Liver (tissue), 10 donors: ENCODE measurements at places on chromosomes 7 and 10. TPM values are rescaled to one million over a fixed set of nuclear protein-coding genes. Genes with fewer than 3 reads are reported as not detected.
A peak's percentile ranks its signal among the peaks of the same experiment; 100 is the strongest.

- DNase-seq = no peak
These were observed 8.6 kb downstream of the PSAP start for GRCh38 chr10:71842422-71842821.

GRCh38 chr10:8045726-8046494, 8.6 kb upstream of the GATA3 start:
- no peak for DNase-seq

DNA sequence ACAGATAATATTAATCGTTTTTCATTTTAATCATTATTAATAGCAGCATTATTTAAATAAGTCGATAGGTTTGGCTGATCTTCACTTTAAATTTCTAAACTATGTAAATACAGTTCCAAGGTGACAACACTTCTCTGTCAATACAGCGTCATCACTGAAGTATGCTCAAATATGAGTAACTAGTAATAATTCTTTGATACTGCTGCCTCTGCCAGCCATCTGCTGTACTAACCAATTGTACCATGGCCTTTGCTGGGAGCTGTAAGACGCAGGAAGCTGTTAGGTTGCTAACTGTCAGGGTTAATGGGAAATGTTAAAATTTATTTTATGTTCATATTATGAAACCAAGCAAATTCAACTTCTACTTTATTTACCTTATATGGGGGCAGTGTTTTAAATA, 1650.5 kb upstream of the LRRTM3 start:
- DNase-seq = no peak

GRCh38 chr10:78777466-78777865, 291.3 kb upstream of the ZMIZ1 start:
- DNase-seq = no peak

DNA sequence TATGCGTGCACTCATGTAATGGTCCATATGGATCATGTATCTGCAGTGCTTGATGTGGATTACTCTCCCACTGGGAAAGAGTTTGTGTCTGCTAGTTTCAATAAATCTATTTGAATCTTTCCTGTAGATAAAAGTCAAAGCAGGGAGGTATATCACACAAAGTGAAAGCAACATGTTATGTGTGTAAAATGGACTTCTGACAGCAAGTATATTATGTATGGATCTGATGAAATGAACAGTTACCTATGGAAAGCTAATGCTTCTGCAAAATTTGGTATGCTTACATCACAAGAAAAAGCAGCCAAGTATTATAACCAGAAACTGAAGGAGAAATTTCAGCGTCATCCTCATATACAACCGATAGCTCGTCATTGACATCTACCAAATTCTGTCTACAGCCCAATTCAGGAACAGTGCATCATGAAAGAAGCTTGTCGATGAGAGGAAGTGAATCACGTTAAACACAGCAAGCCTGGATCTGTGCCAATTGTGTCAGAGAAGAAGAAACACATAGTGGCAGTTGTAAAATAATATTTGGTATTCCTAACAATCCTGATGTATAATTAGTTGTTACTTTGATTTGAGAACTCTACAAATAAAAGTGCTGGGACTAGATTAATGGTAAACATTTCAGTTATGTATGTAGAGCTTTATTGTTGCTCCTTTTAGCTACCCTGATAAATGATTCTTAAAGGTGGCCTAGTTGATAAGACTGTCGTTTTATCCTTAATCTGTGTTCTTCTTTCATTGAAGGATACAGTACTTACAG, 14.2 kb upstream of the SYPL1 start:
- no peak for DNase-seq

DNA sequence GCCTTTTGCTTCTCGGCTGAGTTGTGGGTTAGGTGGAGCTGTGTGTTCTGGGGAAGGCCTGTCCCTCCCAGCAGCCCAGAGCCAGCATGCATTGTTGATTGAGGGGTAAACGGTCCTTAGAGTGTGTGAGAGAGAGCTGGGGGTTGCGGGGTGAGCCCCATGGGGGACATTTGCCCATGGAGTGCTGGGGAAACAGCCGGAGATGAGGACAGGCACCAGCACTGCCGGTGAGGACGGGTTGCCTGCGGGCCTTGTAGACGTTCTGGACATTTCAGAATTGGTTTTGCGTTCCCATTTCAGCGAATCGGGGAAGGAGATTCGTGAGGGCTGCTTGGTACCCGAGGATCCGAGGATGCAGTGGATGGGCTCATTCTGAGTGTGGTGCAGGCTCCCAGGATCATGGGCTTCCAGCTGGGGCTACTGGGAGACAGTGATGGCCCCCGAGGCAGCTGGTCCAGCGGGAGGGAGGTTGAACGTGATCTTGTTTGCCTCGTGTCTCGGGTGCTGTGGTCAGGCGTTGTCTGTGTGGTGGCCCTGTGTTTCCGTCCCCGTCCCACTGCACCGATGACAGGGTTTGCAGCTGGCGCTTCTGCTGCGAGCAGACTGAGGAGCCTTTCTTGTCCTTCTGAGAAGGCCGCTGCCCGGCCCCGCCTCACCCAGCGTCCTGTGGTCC, 113.9 kb downstream of the CYTH3 start:
- DNase-seq = no peak

The AKR1C4 gene
- total RNA-seq = 154 TPM

DNA sequence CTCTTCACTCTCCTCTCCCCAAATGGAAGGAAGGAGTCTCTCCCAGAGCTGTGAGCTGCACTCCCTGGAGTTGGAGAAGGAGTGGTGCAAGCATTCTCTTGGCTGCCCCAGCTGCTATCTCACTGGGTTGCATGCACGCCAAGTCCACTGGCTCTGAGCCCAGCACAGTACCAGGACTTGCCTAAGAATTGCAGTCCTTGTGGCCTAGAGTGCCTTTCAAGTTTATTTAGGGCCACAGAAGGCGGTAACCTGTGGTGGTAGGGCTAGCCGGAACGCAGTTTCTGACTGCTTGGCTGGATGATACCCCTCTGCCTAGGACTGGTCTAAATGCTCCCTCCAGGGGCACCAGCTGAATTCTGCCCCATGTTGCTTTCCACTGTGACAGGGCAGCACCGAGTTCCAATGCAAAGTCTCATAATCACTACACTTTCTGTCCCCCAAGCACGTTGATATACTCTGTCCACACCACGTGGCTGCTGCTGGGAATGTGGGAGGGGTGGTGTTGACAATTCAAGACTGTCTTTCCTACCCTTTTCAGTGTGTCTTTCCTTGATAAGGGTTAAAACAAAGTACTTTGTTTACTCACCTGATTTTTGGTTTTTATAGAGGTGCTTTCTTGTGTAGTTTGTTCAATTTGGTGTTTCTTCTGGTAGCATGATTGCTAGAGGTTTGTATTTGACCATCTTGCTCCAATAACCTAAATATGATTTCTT, 57.0 kb downstream of the PHTF2 start:
- no peak for DNase-seq

DNA sequence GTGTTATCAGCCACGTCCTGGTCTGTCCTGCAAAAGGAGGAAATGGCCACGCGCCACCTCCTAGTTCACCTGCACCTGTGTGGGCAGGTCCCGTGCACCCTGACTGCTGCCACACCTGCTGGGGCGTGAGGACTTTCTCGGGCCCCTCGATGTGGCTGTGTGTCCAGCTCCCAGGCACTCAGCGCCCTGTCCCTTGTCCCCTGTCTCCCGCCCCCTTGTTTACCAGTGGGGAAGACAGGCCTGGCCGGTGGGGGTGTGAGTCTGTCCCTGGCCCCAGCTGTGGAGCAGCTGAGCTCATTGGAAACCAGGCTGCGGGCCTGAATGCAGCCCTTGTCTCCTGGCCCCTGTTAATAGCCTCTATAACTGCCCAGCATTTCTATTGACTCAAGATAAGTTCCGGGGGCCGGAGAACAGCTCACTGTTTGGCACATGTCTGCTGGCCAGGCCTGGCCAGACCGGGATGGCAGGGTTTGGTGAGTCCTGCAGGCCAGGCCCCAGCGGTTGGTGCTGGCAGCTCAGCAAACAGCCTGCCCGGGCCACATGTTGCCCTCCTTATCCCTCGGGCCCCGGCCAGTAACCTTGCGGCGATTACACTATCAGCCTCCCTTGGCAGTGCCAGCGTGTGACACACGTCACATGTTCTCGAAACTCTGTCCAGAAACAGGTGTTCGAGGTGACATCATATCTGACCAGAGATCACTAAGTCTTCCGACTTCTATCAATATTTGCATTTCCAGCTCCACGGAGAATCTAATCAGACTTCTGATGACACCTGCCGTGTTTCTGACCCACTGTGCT, 52.1 kb downstream of the FOXL3 start:
- DNase-seq = no peak

GRCh38 chr7:133060004-133060403, 21.9 kb downstream of the CHCHD3 start:
- DNase-seq = no peak

The ANLN gene
- 0.17 TPM for total RNA-seq

DNA sequence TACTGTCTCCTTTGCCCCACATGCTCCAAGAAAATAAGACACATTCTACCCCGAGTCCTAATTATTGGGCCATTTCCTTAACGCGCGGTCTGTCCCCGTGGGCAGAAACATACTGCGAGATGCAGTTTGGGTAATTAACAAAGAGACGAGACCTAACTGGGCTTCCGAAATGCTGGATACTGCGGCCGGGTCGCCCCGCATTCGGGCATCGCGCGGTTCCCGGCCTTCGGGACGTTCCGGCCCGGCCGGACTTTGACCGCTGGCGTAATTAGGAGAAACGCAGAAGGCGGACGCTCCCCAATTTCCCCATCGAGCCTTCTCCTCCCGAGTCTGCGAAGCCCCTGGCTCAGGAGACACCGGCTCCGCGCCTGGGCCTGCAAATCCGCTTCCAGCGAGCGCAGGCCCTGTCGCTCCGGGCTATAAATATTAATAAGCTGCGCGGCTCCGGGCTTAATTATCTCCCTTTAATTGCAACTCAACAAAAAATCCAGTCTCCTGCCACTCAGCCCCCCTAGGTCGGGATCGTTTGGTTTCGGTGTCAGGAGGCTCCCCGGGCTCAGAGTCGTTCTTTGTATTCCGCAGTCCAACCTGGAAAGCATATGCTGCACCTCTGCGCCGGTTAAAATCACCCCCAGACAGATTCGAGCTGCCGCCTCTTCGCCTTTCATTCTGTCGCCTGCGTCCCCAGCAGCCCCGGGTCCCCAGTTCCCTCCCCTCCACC, 131.5 kb downstream of the SPAG6 start:
- DNase-seq = peak; percentile 35

The ARHGAP22 gene
- 2.3 TPM for total RNA-seq

The SLC39A12 gene
- total RNA-seq = 0.08 TPM
